Ammon's horn (tissue), 1 donor: ENCODE measurements at places on chromosomes 6 and 20.

DNA sequence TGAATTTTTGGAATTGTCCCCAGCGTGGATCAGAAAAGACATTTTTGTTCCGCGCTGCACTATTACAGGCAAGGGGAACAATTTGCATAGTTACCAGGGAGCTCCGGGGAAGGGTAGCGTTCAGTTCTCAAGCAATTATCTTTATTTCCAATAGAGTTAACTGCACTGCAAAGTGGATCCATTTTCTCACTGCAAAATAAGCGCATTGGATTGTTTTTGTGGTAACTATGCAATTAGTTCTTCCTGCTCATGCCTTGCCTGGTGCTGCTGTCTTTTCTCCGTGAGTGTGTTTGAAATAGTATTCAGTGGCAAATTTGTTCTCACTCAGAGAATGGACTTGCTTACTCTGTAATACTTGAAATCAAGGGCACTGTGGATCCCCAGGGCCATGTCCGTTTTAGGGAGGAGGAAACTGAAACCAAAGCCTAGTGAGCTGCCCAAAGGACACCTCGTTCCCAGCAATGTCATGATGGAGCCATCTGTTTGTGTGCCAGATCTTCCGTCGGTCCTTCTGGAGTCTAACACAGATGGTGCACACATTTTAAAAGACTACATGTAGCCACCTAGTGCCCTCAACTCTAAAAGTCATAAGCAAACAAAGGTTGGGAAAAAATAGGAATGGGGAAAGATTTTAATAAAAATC, 7.4 kb upstream of the PCK1 start:
- DNase-seq, result peak; percentile 19

DNA sequence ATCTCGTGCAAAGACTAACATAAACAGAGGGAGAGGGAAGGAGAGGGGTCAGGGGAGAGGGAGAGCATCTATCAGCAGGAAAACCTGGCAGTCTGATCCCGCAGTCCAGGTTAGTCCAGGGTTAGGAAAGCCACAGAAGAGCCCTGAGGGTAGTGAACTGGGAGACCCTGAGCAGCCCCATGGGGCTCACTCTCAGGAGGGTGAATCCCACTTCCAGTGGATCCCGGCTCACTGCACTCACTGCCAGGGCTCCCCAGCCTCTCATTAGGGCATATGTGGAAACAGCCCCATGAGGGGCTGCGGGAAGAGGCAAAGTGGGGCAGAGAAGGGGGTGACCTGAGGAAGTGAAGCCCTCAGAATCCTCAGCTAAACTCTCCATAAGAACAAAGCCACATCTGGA, 329.9 kb downstream of the UBE3D start:
- DNase-seq, result no peak

- DNase-seq, result no peak
Observed at GRCh38 chr6:51684603-51685002, 402.8 kb downstream of the PKHD1 start.

- no peak for DNase-seq
Observed at GRCh38 chr20:48092596-48093280, 307.5 kb upstream of the SULF2 start.

DNA sequence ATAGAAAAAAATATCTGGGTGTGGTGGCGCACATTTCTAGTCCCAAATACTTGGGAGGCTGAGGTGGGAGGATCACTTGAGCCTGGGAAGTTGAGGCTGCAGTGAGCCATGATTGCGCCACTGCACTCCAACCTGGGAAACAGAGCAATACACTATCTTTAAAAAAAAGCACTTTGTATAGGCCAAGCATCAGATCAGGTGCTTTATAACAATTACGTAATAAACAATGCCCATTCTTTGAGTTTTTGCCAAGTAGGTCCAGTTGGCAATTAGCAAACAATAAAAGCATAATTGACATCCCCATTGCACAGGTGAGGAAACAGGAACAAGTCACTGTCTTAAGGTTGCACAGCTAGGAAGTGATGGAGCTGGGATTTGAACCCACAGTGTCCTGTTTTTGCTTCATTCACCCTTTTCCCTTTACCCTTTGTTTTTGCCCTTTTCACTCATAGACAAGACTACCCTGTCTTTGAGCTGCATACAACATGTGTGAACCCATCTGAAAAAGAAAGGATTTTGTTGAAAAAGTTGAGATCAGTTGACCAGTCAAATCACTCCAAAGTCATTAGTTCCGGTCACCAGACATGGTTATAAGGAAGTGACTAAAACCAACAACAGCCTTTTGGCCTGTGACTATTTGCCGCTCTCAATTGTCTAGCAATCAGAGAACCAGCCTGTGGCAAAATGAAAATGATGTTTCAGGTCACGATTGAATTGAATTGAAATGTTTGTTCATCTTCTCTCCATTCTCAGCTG, 303.6 kb downstream of the TFAP2C start:
- DNase-seq, result no peak

DNA sequence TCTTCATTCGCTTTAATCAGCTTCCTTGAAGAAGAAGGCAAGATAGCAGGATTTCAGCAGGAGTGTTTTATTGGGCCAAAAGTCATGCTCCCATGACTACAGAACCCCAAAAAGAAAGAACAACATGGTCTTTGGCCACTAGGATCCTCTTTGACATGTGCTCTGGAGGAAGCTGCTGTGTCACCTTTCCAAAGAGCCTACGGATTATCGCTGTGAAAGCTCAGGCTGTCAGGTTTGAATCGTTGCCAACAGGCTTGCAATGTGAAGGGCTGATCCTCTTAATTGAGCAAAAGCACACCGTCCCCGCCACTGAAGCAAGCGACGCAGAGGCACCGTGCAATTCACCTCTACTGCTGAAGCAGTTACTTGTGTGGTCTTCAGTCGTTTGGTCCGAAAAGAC, 29.0 kb downstream of the MYLIP start:
- peak; percentile 30 for DNase-seq

DNA sequence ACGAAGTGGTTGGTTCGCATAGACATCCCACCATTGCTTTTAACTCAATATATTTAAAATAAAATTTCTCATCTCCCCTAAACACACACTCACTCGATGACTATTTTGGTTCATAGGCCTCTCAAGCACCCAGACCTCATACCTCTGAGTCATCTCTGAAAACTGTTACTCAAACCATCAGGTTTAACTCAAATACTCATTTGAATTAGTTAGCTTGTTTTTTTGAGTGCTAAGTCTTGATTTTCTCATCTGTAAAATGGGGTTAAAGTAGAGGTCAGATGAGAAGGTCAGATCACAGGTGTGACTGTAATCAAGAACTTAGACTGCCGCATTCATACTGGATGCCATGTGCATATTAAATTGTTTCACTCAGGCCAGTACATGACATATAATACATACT, 243.9 kb upstream of the TENT5A start:
- DNase-seq, result no peak

DNA sequence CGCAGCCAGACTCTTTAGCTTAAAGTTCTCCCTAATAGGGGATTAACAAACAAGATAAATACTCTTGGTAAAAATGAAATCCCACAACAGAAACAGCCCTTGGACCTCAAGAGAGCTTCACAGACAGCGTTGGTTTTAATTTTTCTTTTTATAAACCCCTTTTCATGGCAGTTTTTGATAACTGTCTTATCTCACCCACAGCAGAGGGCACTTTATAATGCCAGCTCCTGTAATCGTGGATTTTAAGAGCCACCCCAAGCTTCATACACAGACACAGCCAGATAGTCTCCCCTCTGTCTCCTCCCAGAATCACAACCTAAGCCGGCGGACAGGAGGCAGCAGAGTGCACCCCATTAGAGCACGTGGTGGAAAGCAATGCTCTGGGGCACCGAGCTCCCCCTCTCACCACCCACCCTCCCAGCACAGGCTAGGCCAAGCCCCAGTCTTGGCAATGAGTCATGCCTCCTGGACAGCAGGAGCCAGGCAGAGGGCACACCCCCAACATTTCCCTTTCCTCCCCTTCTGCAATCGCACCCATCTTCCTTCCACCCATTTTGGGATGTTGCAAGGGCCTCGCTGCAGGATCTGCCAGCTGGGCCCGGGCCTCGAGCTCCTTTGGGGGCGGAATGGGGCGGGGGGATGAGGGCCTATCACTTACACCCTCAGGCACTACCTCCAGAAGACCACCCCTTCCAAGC, 2.4 kb downstream of the JAG1 start:
- peak; percentile 85 for DNase-seq

GRCh38 chr6:31070711-31071197, 41.6 kb downstream of the C6orf15 start:
- peak; percentile 96 for DNase-seq

- no peak for DNase-seq
Observed at GRCh38 chr6:104252276-104252675, 607.4 kb downstream of the HACE1 start.

GRCh38 chr6:50030777-50031562, 9.2 kb upstream of the DEFB110 start:
- DNase-seq, result no peak

DNA sequence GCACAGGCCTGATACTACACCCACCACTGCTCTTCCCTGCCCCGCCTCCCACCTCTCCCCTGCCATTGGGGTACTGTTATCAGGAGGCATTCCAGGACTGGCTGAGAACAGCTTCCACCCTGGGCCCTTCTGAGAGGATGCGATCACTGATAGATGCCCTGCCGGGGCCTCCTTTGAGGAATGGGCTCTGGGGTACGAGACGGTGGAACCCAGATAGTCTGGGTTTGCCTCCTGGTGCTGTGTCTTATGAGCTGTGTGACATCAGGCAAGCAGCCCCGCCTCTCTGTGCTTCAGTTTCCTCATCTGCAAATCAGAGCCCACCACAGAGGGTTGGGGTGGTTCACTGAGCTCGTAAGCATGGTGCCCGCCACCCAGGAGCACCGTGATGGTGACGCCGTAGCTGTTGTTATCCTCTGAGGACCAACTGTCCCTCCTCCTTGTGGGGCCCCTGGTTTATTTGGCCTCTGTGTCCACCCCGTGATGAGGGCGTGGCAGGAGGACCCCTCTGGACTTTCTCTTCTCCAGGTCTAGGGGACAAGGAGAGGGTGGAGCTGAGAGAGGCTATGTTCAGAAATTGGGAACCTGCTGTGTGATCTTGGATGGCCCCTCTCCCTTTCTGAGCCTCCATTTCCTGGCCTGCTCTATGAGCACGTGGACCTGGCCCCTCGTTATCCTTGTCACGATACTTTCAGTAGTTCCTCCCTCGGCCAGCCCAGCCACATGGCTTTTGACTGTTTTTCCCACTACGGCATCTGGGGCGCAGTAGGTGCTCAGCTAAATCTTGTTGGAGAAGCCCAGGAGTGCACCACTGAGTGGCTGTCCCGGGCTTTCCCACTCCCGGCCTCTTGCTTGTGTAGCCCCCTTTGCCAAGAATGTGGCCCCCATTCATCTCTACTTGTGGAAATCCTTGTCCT, 18.3 kb downstream of the SRC start:
- DNase-seq, result no peak

GRCh38 chr20:59071216-59071615, 28.6 kb upstream of the PRELID3B start:
- DNase-seq, result peak; percentile 38

GRCh38 chr20:9543214-9543613, 28.8 kb downstream of the LAMP5 start:
- no peak for DNase-seq

- DNase-seq, result no peak
Observed at GRCh38 chr6:122671251-122671650, 61.0 kb downstream of the PKIB start.

GRCh38 chr6:26306232-26306631, 58.8 kb upstream of the BTN3A2 start:
- no peak for DNase-seq

GRCh38 chr6:33315793-33316602, 1.5 kb downstream of the ZBTB22 start:
- no peak for DNase-seq

- DNase-seq, result no peak
Observed at GRCh38 chr20:36854348-36855240, 21.3 kb upstream of the TLDC2 start.

DNA sequence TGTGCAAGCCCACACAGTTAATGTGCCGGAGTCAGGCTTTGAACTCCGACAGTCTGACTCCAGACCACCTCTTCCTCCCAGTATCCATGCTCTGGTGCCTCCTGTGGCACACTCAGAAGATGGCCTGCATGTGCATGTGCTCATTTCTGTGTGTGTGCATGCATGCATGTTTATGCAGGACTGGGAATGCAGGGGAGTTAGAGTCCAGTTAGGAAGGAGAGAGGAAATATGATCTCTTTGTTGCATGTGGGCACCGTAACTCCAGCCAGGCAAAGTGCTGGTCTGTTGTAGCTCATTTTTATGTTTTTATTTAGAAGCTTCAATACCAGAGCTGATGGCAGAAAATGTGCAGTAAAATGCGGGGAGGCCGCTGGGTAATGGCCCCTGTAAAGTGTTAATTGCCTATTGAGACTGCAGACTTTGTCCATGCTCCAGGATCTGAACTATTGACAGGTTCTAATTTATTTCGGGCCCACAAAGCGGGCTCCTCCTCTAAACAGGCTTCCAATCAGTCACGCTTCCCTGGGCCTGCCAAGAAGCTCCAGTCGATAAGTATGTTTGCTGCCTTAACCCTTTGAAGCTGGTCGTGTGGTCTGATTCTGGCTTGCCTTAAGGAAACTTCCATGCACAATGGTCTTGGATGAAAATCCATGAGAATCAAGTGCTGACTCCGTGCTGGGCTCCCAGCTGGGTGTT, 248.3 kb downstream of the DHX35 start:
- DNase-seq, result no peak

- DNase-seq, result no peak
Observed at GRCh38 chr20:32316667-32317066, 39.2 kb downstream of the KIF3B start.

- no peak for DNase-seq
Observed at GRCh38 chr6:81383472-81383871, 369.0 kb downstream of the TENT5A start.

DNA sequence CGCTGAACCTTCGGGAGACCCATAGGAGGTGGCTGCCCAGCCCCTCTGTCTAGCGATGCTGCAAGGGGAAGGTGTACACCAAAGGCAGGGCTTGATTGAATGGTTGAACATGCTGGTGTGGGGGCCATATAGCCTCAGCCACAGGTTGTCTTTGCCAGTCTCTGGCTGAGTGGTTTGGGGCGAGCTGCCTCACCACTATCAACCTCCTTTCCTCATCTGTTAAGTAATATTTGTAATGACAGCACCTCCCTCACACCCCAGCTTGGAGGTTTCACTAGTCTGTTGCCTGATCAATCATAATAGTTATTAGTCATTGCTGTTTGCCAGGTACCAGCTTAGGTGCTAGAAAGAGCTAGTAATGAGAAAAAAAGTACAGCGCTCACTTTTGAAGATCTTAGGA, 11.8 kb upstream of the ZNF831 start:
- no peak for DNase-seq

DNA sequence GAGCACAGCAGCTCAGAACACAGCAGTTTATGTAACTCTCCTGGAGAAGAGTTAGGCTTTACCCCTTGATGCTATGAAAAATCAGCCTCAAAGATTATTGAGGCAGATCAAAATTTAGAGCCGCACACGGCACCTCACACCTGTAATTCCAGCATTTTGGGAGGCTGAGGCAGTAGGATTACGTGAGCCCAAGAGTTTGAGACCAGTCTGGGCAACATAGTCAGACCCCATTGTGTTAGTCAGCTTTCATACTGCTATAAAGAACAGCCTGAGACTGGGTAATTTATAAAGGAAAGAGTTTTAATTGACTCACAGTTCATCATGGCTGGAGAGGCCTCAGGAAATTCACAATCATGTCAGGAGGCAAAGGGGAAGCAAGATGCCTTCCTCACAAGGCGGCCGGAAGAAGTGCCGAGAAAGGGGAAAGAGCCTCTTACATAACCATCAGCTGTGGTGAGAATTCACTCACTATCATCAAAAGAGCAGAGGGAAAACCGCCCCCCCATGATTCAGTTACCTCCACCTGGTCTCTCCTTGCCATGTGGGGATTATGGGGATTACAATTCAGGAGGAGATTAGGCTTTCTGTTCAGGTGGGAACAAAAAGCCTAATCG, 87.7 kb downstream of the SGK1 start:
- peak; percentile 62 for DNase-seq

GRCh38 chr20:53814060-53814459, 220.4 kb upstream of the ZNF217 start:
- no peak for DNase-seq
